ENCODE measurements at places on chromosomes 7 and 10. TPM values are rescaled to one million over a fixed set of nuclear protein-coding genes. Genes with fewer than 3 reads are reported as not detected.

DNA sequence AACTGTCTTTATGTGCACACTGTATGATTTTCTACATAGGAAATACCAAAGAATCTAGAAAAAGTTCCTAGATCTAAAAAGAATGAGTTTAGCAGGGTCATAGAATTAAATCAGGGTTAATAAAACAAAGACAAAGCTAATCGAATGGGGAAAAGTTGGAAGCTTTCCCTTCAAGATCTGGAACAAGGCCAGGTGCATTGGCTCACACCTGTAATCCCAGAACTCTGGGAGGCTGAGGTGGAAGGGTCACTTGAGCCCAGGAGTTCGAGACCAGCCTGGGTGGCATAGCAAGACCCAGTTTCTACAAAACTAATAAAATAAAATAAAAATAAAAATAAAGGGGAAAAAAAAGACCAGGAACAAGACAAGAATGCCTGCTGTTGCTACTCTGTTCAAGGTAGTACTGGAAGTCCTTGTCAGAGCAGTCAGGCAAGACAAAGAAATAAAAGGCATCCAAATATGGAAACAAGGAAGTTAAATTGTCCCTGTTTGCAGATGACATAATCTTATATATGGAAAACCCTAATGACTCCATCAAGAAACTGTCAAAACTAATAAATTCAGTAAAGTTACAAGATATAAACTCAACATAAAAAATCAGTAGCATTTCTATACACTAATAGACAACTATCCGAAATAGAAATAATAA lies 76.1 kb upstream of the RHEB start:
- DNase-seq: no peak

- DNase-seq: no peak
Measured at GRCh38 chr10:15661574-15661973, 58.1 kb downstream of the ITGA8 start.

DNA sequence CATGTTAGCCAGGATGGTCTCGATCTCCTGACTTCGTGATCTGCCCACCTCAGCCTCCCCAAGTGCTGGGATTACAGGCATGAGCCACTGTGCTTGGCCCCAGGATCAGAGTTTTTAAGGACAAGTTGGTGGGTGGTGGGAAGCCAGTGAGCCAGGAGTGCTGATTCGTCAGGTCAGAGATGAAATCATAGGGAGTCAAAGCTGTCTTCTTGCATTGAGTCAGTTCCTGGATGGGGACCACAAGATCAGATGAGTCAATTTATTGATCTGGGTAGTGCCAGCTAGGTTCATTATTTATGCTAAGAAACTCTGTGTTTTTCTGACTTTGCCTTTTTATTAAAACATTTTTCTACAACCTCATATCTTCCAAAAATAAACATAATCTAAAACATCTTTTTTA lies 423.8 kb downstream of the ARL4A start:
- DNase-seq: no peak

GRCh38 chr7:938546-939185 lies 15.8 kb downstream of the ADAP1 start:
- DNase-seq: no peak

Gene FAM221A
- 4.0 TPM for total RNA-seq

All from osteocyte (in vitro differentiated cells).